Urothelium cell line (cell line): ENCODE measurements at places on chromosomes 16 and 17.

- DNase-seq = no peak
These were observed 49.5 kb upstream of the CCL1 start for GRCh38 chr17:34412534-34412933.

DNA sequence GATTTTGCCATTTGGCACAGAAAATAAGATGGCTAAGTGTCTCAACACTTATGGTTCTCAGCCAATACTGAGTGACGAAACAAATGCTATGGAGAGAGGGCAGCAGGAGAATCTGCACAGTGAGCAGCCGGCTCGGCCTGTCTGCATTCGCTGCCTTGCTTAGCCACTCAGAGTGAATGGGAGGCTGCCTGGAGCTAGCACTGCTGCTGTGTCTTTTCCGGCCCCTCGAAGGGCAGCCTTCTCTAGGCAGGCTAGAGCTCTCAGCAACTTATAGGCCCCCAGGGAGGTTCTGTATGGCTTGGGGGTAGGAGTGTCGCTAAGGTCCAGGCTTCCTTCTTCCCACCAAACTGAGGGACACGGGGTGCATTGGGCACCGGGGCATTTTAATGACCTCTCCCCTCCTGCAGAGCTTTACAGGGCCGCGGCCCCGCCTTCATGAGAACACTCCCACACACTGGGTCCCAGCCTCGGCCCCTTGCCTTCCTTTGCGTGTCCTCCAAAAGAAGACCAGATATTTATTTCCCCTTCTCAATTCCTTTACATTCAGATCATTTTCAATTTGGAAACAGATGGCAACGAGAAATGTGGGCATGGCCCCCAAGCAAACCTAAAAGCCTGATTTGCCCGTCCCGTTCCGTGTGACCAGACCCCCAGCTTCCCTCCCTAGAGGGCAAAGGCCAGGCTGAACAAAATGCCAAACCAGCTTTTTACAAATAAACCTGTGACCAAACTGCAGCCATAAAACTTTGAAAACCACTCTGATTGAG is 670.9 kb downstream of the TOX3 start:
- no peak for DNase-seq

DNA sequence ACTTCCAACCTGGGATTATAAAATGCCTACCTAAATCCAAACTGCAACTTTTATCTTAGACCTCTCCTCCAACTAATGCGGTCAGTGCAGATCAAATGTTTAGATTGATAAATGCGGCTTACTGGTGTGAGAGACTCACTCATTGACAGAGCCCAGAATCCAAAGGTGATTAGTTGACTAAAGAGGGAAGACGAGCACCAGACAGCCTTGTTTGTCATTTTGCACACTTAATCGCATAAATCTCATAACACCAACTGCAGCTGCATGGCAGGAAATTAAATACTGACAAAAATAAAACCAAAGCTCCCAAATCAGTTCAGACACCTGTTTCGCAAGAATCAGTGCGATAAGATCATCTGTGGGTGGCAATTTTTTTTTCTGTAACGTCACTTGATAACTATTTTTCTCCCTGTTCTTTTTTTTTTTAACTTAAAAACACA is 35.9 kb downstream of the NACA2 start:
- DNase-seq = no peak

DNA sequence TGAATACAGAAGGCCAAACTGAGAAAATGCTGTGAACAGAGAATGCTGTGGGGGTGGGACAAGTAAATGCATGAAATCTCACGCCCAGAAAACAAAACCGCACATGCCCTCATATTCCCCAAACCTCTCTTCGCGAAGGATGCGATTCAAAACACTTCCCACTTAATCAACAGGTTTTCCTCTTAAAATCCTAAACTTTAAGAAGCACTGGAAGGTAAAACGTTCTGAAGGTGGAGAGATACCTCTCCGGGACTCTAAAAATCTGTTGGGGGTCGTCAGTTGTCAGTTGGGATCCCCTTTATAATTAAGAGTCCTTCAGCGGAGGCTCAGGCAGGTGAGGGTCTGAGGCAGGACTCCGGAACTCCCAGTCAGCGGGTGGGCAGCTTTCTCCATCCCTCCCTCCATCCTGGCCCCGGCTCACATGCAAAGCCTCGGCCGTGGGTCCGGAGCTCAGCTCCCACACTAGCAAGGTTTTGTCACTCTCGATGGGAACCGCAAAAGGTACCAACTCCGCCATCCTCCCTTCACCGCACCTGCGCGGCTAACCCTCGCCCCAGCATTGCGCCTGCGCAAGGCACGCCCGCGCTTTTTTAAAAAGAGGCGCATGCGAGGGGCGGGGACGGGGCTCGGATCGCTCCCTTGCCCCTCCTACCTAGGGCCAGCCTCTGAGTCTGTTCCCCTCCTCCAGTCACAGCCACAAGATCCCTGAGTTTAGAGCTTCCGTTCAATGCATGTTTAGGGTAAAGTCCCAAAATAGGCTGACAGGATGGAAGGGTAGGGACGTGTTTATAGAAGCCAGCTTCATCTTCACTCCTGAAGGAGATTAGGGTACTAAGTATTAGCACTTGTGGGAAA is at the start of gene RDM1:
Gene RDM1, minus strand, starts transcription at position 563 of the 855 bp plus-strand sequence. Its CDS starts 46 bp downstream, at position 517.
- peak; percentile 97 for DNase-seq

DNA sequence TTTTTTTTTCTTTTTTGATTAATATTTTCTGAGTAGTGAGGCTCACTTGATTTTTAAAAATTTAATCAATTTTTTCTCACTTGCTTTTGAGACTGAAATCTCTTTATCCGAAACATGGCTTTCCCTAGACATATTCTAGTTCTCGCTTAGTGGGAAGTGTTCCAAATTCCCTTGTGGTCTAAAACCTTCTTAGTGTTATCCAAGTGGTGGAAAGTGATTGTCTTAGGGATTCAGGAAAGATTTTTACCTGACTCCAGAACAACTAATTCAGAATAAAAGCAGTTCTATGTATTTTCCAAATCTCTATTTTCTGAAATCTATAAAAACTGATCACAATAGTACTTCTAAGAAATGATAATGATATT is 178.8 kb downstream of the MAP2K6 start:
- no peak for DNase-seq

GRCh38 chr17:80738987-80739730 is 194.5 kb downstream of the RPTOR start:
- no peak for DNase-seq

GRCh38 chr17:37742116-37742761 is 2.6 kb downstream of the HNF1B start:
- DNase-seq = no peak

GRCh38 chr17:45958307-45958706 is 40.7 kb upstream of the STH start:
- DNase-seq = no peak

- no peak for DNase-seq
These were observed 18.2 kb downstream of the SCN4A start for GRCh38 chr17:63954402-63955063.

DNA sequence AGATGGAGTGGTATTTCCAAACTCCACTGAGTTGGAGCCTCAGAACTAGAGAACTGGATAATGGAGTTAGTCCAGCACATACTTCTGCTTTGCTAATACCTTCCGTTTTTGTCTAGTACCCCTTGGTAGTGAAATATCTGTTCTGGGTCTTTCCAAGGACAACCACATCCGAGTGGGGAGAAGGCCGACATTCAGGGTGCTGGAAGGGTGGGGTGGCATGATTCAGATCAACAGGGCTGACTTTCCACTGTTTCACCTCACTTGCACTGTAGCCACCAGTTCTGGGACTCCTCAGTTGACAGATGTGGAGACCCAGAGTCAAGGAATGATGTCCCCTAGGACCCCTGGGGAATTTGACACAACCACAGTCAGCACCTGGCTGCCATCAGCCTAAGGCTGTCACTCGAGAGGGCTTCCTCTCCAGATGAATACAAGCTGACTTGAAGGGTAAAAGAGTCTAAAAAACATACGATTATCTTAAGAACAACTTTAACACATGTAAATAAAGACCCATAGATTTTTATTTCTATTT is 84.8 kb upstream of the HNF1B start:
- DNase-seq = no peak

- DNase-seq = no peak
These were observed 84.7 kb downstream of the PLCG2 start for GRCh38 chr16:81863630-81864352.

GRCh38 chr17:75596320-75597087 is 8.9 kb downstream of the MYO15B start:
- no peak for DNase-seq

DNA sequence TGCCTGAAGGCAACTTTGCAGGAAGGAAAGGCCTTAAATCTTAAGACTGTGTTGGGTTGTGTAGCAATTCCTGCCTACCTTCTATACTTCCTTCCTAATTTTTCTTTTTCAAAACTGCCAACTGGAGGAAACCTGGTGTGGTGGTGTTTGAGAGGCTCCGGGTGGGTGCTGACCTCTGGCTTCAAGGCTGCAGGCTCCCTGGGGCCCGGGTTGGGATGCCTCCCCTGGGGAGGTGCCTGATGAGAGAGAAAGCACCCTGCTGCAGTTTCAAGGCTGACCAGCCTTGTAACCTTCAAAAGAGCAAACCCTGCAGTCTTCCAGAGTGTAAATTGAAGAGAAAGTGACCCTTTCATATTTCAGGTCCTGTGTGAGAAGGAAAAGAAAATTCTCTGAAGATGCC is 55.9 kb downstream of the MSI2 start:
- DNase-seq = no peak

- no peak for DNase-seq
These were observed 186.8 kb upstream of the IRX3 start for GRCh38 chr16:54473226-54473993.

DNA sequence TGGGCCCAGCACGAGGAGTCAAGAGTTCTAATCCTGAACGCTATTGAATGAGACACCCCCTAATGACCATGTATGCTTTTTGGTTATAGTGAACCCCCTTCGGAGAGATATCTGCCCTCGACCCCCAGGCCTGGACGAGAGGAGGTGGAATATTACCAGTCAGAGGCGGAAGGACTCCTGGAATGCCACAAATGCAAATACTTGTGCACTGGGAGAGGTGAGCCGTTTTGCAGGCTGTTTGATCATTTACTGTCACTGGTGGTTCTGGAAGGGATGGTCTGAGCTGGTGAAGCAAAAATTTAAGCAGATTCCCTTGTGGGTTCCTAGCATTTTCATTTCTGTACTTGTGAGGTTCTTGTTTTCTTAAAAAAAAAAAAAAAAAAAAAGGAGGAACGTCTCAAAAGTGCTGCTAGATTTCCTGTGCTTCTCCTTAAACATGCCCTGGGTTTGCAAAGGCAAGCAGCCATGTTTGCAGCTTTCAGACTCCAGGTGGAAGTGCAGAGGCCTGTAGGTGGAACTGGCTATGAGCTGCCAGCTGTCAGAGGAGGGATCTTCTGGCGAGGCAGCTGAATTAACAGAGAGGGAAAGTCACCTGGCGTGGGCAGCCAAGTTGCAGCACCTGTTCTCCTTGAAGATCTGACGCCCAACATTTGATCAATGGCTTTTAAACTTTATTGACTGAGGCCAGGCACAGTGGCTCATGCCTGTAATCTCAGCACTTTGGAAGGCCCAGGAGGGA is 3.5 kb downstream of the MARVELD3 start:
- no peak for DNase-seq

GRCh38 chr16:1900452-1900774 is 17.8 kb downstream of the HS3ST6 start:
- DNase-seq = no peak

- no peak for DNase-seq
These were observed 3.7 kb downstream of the SOCS3 start for GRCh38 chr17:78356101-78356713.

GRCh38 chr17:3744014-3744413 is 20.3 kb downstream of the HASPIN start:
- DNase-seq = no peak

- DNase-seq = no peak
These were observed 43.9 kb upstream of the ICAM2 start for GRCh38 chr17:64064331-64064730.

DNA sequence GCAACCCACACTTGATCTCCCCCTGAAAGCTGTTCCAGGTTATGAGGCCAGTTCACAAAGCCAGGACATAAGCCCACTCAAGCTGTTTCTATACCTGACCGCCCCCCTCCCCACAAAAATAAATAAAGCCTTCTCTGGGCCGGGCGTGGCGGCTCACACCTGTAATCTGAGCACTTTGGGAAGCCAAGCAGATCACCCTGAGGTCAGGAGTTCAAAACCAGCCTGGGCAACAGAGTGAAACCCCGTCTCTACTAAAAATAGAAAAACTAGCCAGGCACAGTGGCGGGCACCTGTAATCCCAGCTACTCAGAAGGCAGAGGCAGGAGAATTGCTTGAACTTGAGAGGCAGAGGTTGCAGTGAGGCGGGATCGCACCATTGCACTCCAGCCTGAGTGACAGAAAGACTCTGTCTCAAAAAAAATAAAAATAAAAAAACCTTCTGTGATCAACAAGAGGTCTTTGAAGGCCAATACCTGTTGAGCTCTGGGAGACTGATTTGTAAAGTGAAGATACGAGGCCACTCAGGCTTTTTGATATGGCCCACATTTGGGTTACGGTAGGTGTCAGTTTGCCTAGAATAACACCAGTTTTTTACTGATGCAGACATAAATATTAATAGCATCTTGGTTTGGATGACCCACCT is 2.2 kb downstream of the KDM8 start:
- no peak for DNase-seq

- DNase-seq = no peak
These were observed 16.7 kb downstream of the ZFPM1 start for GRCh38 chr16:88469615-88470395.

- peak; percentile 83 for DNase-seq
These were observed 4.3 kb downstream of the MYO1C start for GRCh38 chr17:1487939-1488825.

DNA sequence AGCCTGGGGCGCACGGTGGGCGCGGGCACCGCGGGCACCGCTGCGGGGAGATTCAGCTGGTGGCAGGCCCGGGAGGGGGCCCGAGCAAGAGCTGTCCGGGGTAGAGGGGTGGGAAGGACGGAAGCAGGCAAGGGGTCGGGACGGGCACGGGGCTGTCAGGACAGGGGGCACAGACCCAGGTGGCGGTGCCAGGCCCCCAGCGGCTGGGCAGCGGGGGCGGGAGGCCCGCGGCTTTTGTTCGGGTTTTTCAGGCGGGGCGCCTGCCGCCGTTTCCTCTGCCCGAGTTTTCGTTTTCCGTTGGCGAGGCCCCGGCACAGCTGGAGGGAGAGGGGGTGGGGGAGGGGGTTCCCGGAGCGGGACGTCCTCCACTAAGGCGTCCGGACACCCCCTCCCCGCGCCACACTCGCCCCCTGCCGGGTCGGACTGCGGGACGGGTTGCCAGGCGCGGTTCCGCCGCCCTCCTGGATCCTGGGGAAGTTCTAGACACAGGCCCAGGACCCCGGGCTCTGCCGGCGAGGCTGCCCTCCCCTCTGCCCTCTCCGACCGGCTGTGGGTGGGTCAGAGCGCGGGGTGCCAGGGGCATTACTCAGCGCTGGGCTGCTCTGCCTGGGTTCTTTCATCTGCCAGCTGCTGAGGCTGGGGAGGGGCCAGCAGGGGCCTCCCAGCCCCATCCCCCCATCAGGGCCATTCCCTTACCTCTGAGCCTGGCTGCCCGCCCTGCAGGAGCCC is 543 bp downstream of the ARHGAP23 start:
- peak; percentile 81 for DNase-seq

DNA sequence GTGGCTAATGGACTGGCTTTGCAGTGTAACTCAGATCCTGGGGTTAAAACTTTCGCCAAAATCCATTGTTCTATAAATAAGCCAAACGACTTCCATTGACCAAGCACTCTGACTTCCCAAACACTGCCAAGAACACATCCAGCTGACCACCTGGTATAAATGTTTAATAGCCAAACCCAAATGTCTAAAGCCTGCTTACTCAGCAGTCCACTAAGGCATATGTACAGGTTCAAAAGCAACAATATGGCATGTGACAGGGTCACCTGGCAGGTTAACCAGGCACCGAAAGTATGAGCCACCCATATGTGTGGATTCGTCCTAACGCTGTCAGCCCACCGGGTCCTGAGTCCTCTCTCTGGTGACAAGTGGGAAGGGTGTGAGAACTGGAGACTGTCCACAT is 2.1 kb downstream of the CSNK1D start:
- DNase-seq = no peak
